ENCODE measurements at places on chromosomes 1 and 21.

GRCh38 chr21:42855937-42856335 is 23.4 kb downstream of the WDR4 start:
- DNase-seq = no peak

DNA sequence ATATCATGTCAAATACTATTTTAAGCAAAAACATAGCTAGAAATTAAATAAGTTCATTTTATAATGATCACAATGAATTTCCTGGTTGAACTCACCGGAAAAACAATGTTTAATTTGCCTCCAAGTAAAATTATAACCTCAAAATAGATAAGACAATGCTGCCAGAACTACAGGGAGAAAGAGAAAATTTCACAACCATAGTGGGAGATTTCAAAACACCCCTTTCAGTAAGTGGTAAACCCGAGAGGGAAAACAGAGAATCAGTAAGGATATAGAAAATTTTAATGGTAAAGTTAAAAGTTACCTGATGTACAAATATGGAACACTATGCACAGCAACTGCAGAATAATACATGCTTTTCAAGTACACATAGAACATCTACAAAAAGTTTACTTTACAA is 43.2 kb upstream of the PLA2G4A start:
- DNase-seq = no peak

DNA sequence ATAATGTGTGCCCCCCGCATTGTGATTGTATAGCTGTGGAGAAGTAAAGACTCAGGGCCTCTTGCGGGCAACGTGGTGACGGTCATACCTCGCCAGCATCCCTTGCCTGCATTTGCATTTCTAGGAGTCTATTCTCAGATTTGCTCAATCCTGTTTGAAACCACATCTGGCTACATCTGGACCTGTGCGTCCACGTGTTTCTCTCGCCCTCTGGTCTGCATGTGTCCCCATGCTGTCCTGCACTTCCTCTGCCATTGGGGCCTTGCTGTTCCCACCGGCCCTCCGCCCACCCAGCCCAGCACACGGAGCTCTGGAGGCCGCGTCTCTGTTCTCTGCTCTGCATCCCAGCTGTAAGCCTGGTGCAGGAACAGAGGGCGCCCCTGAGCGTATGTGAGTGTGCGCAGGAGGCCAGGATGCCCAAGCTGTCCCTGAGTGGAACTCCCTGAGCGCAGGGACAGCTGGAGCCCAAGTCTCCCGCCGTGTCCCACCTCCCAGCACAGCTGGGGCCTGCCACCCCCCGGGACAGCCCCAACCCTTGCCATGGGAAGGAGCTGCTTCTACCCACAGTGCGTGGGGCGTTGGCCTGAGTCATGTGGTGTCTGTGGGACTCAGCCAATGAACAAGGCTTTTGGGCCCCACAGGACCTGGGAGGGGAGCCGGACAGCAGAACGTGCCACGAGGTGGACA is 1.6 kb downstream of the KRTAP10-2 start:
- no peak for DNase-seq

GRCh38 chr1:22064751-22065402 is 12.4 kb downstream of the CDC42 start:
- no peak for DNase-seq

- no peak for DNase-seq
Measured at GRCh38 chr1:201535046-201535918, 3.6 kb upstream of the NAV1 start.

DNA sequence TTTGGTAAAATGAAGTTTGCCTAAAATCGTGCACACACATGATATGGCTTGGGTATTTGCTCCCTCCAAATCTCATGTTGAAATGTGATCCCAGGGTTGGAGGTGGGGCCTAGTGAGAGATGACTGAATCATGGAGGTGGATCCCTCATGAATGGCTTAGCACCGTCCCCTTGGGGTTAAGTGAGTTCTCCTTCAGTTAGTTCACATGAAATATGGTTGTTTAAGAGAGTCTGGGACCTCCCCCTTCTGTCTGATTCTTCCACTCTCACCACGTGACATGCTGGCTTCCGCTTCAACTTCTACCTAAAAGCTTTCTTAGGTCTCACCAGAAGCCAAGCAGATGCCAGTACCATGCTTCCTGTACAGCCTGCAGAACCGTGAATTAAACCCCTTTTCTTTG is 58.4 kb downstream of the SIPA1L2 start:
- DNase-seq = no peak

GRCh38 chr1:170209125-170209524 is 63.4 kb downstream of the NTMT2 start:
- DNase-seq = no peak

Measured in left cardiac atrium (tissue), 4 donors.